ENCODE measurements at places on chromosomes 5 and 9.
A peak's percentile ranks its signal among the peaks of the same experiment; 100 is the strongest.

DNA sequence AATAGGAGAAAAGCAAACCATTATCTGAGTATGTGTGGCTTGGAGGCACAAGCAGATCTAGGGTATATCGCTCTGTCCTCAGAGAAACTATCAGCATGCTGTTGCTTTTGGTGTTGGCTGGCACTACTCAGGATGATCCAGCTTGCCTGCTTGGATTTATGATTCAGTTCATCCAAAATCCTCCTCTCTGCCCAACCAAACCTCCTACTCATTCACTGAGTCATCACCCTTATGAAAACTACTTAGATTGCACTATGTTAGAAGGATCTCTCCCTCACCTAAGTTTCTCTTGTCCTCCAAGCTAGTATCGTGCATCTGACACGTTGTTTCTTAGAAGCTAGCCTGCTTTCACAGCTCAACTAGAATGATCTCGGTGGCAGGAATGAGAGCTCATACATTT lies 14.2 kb upstream of the ZBED3 start:
- DNase-seq = no peak

DNA sequence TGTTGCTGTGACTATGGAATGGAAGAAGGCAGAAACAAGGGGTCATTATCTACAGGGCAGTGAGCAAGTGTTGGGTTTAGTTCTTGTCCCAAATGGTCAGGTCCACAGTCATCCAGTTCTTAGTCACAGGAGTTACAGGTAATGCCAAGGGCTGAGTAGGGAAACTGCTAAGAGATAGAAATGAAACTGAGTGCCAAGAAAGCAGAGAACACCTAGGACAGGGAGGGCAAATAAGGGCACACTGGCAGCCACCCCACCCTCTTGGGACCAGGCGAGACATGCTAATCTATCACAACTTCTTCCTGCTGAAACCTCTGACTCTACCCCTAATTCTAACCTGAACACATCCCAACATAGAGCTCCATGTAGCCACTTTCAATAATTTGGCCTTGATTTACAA lies 103.2 kb downstream of the KLF4 start:
- DNase-seq = no peak

DNA sequence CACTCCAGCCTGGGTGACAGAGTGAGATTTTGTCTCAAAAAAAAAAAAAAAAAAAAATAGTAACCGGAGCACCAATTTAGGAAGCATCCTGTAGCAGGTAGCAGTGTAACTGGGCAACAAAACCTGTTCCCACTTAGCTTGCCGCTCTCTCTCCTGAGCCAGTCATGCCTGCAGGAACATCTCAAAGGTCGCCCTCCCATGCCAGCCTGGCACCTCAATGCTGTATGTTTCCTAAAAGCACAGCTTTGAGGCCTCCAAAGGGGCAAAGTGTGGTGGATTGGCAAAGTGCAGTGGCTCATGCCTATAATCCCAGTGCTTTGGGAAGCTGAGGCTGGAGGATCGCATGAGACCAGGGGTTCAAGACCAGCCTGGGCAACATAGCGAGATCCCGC lies 22.3 kb upstream of the FUBP3 start:
- no peak for DNase-seq

GRCh38 chr5:159697530-159697929 lies 218.8 kb upstream of the ADRA1B start:
- DNase-seq = no peak

DNA sequence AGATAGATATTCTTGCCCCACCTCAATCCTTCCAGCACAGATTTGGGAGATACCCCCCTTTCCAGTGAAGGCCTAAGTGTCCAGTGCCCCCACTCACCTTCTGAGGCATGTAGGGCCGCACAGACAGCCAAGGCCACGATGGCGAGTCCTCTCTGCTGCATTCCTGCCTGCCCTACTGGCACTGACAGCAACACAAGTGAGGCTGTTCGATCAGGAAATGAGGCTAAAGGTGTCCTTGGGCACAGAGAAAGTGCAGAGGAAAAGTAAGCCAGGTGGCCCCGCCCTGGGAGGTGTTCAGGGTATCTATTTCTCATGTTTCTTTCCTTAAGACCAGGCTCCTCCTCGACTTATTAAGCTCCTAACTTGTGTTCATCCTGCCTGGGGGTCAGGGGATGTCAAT lies at the start of gene CCL28:
TSS of gene CCL28 (minus strand) at position 236 of the 400 bp plus-strand sequence. CDS start at position 161, 75 bp downstream.
- no peak for DNase-seq

DNA sequence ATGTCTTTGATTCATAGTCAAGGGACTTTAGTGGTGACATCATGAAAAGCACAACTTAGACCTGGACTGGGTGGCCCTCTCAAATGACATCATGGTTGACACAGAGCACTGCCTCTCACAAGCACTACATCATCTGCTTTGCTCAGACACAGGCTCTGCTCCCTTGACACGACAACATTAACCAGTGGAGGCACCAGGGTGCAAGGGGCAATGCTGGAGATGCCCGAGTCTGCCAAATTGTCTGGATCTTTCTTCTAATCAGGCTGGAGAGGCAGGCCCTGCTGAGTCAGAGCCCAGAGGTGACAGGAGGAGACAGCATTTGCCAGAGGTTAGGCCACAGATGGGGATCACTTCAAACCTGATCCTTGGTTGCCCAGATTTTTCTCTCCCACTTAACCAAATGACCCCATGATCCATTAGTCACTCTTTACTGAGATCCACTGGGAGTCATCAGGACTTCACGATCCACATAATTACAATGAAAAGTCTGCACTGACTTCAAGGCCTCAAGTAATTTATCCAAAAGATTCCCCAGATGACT lies 174.4 kb downstream of the SLIT3 start:
- no peak for DNase-seq

DNA sequence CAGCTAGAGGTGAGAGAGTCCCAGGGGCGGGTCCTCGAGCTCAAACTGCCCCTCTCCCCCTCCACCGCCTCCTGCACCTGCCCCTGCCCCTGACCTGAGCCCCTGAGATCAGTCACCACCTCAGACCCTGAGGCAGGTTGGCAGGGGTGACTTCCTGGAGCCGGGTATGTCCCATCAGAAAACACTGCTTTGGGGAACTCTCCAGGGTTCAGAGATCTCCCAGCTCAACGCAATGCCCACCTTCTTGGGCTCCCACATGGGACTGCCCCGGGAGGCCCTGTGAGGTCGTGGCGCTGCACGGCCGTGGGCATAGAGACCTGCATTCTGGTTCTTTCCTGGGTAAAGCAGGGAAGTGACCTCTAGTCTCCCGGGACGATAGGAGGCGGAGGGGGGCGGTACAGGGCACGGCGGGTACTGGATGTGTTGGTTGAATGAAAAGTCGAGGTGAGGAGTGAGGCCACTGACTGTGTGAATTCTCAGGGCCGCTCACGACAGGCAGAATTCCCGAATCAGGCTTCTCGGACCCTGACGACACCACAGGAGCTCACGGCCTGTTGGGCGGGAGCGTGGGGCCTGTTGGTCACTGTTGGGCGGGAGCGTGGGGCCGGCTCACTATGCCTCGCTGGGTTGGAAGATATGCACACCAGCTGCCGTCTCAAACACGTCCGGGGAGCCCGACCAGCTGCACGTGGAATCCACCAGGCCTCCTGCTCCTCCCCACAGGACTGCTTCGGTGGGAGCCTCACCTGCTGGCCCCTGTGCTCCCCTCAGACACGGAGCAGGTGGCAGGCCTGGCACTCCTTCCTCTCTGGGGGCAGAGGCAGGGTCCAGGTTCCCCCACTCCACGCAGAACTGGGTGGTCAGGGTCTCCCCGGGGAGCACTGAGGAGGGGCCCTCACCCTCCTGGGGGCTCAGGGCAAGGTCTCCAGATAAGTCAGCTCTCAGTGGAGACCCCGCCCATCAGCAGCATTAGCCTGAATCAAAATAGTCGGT lies 178.0 kb upstream of the PPP1R26 start:
- peak; percentile 72 for DNase-seq

GRCh38 chr5:152102057-152102456 lies 177.4 kb upstream of the GLRA1 start:
- no peak for DNase-seq

DNA sequence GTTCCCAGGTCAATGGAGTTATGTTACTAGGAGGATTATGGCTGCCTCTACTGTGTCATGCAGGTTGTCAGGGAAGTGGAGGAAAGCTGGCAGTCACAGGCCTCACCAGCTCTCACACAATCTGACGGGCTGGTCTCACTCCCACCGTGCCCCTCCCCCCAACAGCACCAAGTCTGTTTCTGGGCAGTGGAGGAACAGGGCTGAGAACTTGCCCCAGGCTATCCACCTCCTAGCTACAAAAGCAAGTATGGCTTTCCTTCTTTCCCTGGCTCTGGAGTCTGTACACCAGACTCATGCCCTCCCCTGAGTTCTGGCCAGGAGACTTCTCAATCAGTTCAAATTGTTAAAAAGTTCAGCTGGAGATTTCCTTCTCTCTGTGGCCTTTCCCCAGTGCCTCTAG lies 25.7 kb upstream of the RIOK2 start:
- DNase-seq = no peak

GRCh38 chr5:61048534-61048933 lies 103.5 kb downstream of the NDUFAF2 start:
- DNase-seq = no peak

- DNase-seq = no peak
Measured at GRCh38 chr9:131289301-131290035, at the start of gene PLPP7. PLPP7 (plus strand) TSS chr9:131289723; CDS start chr9:131289998, 275 bp downstream.

- no peak for DNase-seq
Measured at GRCh38 chr9:89448381-89448780, 49.5 kb downstream of the SEMA4D start.

DNA sequence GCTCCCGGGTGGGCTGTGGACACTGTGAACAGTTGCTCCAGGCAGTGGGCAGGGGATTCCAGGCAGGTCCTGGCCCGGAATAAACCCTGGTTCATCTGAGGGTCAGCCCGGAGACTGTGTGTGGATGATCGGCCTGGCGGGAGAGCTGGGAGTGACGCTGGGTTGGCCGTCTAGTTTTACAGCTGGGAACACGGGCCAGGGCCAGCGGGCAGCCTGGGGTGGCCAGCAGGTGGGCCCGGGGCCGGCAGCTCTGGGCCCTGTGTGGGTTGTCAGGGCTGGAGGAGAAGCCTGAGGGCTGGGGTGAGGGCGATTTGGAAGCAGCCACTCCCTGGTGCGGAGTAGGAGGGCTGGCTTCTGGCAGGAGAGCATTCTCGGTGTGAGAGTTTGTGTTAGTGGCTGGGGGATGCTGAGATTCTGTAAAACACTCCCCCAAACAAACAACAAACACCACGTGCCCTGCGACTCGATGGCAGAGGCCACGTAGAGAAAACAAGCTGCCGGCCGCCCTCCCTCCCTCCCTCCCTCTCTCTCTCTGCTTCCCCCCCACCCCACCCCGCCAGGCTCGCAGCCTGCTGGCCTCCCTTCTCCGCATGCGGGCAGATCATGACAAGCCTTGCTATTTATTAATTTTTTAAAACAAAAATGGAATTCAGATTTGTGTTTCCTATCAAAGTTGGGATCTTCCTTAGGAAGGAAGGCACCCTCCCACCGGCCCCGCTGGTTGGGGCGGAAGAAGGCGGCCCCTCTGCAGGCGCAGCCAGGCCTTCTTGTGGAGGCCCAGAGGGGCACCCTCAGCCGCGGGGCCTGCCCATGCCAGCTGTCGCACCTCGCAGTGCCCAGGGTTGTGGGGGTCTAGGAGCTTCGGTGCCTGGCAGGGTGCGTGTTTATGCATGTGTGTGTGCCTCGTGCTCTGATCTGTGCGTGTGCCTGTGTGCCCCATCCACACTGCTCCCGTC lies 49.5 kb downstream of the RXRA start:
- no peak for DNase-seq

DNA sequence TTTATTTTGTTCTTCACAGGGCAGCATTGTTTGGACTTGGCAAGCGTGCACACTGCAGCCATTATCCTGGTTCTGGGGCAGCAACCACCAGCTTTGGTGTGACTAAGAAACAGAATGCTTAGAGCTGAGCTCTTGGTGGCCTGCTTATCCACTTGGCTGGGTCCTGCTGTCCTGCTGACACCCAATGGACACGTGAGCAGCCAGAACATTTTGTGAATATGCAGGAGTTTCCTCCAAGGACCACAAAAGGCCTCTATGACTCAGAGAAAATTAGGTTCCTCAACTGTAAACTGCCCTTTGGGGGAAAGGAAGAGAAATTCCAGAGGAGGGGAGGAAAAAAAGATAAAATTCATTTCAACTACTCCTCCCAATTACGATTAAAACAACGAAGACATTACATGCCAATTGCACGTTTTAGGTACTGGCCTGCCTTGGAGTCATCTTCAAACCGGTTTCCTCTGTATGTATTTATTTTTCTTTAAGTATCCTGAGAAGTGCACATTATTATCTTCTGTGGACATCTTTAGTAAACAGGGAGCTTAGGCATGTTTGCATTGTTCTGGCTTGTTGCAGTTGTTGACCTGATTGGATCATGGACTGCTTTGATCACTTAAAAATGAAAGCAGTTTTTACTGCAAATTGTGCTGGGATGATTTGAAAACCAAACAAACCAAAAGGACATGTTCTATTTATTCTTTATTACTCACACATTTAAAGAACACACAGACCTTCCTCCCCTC lies 82.3 kb upstream of the TLE4 start:
- no peak for DNase-seq

DNA sequence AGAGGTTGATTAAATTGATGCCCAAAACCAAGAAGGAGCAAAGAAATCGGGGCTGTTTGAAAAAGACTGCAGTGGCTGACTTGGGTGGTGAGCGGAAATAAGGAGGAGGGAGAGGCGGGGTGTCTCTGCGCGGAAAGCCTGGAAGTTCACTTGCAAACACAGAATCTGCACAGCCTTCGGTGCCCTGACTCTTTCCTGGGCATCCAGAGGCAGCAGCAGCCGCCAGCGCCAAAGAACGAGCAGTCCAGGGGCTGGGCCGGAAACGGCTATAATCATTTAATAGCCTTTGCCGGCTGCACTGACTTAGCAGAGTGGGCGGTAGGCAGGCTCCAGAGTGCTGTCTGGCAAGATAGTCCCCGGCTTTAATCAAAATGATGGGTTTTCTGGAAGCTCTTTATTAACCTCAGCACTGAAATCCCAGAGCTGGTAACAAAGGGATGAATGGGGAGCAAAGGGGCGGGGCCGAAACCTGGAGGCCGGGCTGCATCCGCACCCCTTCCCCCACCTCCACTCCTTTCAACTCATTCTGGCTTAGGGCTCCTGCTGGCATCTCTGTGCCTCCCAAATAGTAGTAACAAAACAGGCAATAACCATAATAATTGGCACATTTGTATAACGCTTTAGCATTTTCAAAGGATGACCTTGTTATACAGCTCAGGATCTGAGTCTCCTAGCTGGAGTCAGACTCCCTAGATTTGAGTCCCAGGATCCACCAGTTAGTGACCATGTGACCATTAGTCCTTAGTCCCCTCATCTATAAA lies 35.7 kb downstream of the PCDHAC2 start:
- no peak for DNase-seq

Measured in vagina (tissue), 2 donors.